ENCODE measurements at places on chromosomes 3 and 15. TPM values are rescaled to one million over a fixed set of nuclear protein-coding genes. Genes with fewer than 3 reads are reported as not detected.

The GPR156 gene
- 3.0 TPM for polyA plus RNA-seq

The RTP1 gene
- polyA plus RNA-seq: not detected

The SI gene
- not detected for polyA plus RNA-seq

The NDN gene
- polyA plus RNA-seq: 96.9 TPM

The ILDR1 gene
- 7.6 TPM for polyA plus RNA-seq

The TCTA gene
- polyA plus RNA-seq: 34.3 TPM

The FAM174B gene
- 26.2 TPM for polyA plus RNA-seq

Measured in renal cortex interstitium (tissue), 15 donors.